ENCODE measurements at places on chromosomes 1 and 21. TPM values are rescaled to one million over a fixed set of nuclear protein-coding genes. Genes with fewer than 3 reads are reported as not detected.

GRCh38 chr1:41032147-41032546 is 10.6 kb upstream of the SLFNL1 start:
- DNase-seq: no peak

GRCh38 chr1:25780318-25781129 is 19.5 kb upstream of the SELENON start:
- DNase-seq: no peak

The POTED gene
- not detected for total RNA-seq

The SDCCAG8 gene
- total RNA-seq: 27.3 TPM

The CGN gene
- total RNA-seq: 0.06 TPM

The IVL gene
- not detected for total RNA-seq

The SERTAD4 gene
- 0.06 TPM for total RNA-seq

Measured in LHCN-M2 (cell line).